ENCODE measurements at places on chromosomes 5 and 9.

GRCh38 chr5:966345-966710, 42.3 kb upstream of the NKD2 start:
- DNase-seq, result no peak

GRCh38 chr5:97383996-97384395, 200.9 kb upstream of the RIOK2 start:
- no peak for DNase-seq

- no peak for DNase-seq
Measured at GRCh38 chr5:98938464-98938863, 9.7 kb upstream of the CHD1 start.

- DNase-seq, result no peak
Measured at GRCh38 chr5:87899208-87899661, 369.4 kb downstream of the TMEM161B start.

- no peak for DNase-seq
Measured at GRCh38 chr5:123865641-123866040, 353.7 kb downstream of the CSNK1G3 start.

DNA sequence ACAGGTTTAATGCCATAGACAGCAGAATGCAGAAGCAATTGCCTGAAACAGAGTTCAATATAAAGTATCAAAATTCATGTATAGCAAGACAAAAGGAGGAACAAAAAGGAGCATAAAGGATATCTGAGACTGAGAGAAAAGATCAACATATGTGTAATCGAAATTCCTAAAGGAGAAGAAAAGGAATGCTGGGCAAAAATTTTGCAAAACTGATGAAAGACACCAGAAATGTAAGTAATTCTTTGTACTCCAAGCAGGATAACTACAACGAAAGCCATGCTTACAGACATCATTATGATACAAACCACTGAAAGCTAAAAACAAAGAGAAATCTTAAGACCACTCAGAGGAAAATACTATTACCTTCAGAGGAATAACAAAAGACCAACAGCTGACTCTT, 72.8 kb upstream of the MTAP start:
- no peak for DNase-seq

DNA sequence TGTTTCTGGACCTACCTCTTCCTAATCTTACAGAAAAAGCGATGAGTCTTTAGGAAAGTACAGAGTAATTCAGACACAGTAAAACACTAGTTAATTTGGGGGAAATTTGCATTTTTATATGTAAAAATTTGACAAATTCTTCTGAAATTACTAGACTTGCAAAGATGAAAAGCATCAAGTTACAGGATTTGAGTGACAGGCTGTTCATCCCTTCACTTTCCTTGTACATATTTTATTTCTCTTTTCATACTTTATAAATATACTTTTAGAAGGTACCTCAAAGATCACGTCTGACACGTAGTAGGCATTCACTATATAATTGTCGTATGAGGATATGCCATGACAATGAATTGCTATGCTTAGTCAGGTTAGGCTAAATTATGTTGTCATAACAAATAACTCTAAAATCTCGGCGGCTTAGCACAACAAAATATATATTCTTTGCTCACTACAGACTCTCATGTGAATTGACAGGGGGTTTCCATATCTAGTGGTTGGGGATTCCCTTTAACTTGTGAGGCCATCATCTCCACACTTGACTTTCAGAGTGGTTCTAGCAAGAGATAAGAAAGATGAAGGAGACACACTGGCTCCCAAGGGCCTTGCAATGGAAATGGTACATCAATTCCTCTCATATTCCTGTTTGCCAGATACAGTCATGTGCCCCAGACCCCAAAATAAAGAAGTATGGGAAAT, 154.1 kb upstream of the TUT7 start:
- DNase-seq, result no peak

DNA sequence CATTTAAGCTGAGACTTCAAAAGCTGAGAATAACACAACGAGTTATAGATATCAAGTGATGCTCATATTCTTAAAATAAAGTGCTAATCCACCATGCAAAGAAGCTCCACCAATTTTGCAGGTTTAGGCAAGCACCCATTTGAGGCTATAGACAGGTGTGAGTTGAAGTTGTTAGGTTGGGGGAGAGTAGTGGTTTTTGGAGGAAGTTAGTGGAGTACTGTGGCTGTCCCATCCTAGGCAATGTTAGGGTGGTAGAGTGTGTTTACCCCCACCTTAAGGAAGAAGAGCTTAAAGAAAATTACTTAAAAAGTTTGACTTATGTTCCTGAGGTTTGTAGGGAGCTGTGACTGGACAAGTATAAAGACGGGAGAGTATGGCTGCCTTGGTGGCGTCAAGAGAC, 98.9 kb upstream of the MAN2A1 start:
- no peak for DNase-seq

DNA sequence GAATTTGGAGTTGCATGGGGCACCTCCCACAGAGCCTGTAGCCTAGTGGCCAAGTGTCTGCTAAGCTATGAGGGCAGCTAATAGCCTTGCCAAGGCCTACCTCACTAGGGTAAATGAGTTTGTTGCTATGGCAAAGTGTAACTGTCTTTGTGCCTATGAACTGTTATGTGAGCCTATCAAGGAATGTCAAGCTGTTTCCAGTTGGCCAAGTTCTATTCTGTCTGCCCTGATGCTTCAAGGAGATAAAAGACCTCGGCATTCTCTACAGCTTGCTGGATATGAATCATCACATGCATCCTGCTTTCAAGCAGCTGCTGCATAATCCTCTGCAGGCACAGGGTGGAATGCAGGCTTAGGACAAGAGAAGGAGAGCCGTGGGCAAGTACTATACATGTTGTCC, 69.8 kb upstream of the CCDC112 start:
- DNase-seq, result no peak

- no peak for DNase-seq
Measured at GRCh38 chr5:161105525-161105924, 253.5 kb upstream of the ATP10B start.

- no peak for DNase-seq
Measured at GRCh38 chr9:105608721-105609598, 51.0 kb downstream of the FKTN start.

GRCh38 chr5:113678924-113679575, 165.6 kb downstream of the YTHDC2 start:
- no peak for DNase-seq

GRCh38 chr5:143341807-143342570, 61.5 kb downstream of the NR3C1 start:
- DNase-seq, result no peak

DNA sequence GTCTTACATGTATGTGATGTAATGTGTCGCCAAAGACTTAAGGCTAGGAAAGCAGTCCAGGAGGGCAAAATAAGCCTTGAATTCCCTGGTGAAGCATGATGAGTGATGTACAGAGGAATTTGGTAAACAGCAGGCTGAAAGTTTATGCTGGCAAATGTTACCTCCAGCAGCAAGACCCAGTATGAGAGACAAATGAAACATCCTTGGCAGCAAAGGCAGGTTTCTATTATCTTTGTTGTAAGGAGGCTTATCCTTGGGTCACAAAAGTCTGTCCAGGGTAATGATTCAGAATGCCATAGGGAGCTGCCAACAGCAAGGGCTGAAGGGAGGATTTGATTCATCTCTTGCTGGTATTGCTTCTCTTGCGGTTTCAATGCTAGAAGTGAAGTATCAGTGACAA, 75.9 kb upstream of the HTR4 start:
- DNase-seq, result no peak

- peak; percentile 15 for DNase-seq
Measured at GRCh38 chr9:126636983-126637798, 23.5 kb downstream of the LMX1B start.

DNA sequence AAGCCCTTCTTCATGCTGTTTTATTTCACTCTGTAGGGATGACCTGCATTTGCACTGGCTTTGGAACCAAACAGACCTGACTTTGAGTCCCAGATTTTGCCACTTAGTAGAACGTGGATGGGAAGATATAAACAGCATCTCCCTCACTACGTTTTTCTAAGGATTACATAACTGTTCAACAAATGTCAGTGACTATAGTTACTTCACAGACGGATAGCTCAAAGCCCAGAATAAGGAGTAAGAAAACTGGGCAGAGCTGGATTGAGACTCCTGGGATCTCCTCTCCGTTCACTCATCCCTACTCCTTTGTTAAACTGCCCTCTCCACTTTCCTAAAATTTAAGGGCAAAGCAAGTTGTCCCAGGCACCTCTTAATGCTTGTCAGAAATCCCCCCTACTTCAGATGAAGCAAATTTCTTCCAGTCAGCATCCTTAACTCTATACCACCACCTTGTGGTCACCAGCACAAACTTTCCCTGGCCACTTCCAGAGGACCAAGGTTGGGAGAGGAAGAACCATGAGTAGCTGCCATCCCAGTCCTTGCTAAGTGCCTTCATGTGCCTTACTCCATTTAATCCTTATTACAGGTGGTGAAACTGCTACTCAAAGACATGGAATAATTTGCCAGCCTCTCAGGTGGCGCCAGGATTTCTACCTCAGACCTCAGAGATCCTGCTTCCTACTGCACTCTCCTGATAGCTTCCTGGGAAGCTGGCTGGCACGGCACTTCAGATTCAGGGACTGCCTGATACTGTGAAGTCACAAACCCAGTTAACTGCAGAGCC, 38.4 kb downstream of the EGR1 start:
- no peak for DNase-seq

DNA sequence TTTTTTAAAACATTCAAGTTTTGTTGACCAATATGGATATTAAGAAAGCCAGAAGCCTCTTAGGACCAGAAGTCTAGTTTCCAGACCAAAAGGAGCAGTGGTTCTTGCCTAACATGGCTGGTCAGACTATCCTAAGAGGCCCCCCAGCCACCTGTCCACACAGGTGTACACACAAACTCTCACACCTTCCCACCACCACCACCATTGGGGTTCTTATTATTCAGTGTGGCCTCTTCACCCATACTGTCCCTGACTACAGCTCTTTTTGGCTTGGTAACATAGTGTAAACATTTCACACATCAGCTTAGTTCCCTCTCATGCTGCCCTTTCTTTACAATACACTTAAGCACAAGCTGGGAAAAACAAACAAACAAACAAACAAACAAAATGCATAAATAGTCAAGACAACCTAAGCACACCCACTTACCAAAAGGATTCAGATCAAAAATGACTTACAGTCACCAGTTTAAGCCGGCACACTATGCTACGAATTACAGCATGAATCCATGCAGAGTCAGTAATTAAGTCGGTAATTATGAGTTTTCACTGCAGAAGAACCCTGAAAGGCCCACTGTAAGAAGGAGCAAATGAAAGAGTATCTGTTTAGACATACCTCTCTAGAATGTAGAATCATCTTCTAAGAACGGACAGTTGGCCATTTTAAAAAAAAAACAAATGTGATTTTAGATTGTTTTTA, 9.5 kb downstream of the LHFPL2 start:
- no peak for DNase-seq

- no peak for DNase-seq
Measured at GRCh38 chr9:119255116-119255515, 114.1 kb downstream of the BRINP1 start.

GRCh38 chr5:155905364-155905763, 421.6 kb upstream of the SGCD start:
- no peak for DNase-seq

DNA sequence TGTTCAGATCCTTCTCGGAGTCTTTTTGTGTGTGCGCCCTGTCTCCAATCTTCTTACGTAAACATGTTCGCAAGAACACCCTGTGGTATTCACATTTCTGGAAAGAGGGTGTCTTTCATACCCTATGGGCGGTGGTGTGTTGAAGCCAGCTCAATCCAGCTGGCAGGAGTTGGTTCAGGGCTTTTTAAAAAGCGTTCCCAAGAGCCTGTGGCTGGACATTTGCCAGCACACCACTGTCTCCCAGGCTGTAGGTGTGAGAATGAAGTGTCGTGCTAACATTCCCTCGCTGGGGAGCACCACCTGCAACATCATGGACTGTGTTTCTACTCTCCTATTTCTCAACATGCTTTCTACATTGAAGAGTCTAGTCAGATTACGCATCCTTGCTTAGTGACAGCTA, 51.7 kb downstream of the S1PR3 start:
- DNase-seq, result no peak

DNA sequence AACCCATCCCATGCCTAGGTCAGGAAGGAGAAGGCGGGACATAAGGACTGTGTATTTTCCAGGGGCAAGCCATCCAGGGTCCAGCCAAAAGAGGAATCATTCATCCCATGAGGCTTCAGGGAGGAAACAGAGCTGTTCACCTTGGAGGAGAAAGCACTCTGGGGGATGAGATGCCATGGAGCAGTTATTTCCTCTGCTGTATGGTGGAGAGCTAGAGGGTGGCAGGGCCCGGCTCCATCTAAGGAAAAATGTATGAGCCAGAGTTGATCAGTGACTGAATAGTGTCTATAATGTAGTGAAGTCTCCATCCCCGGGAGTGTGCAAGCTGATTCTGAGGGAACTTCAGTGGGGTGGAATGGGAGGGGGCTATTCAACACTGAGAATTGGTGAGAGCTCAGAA, 8.0 kb downstream of the ENHO start:
- DNase-seq, result no peak

DNA sequence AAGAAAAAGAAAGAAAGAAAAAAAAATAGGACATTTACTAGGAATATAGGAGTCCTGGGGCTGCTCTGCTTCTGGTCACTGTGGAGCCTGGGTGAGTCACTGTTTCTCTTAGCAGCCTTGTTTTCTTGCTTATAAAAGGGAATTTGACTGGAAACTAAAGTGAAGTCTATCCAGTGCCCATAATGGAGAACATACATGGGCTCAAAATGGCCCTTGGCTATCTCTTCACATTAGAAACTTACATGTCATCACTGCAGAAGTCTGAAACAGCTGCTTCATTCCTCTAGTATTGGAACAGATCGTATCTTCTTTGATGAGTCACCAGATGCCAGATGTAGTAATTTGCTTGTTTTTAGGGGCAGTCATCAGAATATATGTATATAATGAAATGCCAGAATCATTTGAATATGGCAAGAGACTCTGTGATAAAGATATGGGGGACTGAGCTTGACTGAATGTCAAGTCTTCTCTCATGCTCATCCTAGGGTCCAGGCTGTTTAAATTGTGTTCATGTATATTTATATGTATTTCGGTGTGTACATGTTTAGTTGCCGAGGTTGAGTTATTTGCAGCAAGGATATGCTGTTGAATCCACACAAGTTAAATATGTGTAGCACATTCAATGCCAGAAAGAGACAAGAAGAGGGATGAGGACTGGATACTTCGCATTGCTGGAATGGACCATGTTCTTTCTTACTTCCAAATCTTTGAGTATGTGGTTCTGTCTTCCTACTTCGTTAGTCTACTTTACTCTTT, 56.7 kb downstream of the SGCD start:
- DNase-seq, result no peak

- no peak for DNase-seq
Measured at GRCh38 chr5:43227655-43228054, 35.6 kb downstream of the NIM1K start.

GRCh38 chr5:74422671-74423070, 217.9 kb downstream of the ENC1 start:
- DNase-seq, result no peak

DNA sequence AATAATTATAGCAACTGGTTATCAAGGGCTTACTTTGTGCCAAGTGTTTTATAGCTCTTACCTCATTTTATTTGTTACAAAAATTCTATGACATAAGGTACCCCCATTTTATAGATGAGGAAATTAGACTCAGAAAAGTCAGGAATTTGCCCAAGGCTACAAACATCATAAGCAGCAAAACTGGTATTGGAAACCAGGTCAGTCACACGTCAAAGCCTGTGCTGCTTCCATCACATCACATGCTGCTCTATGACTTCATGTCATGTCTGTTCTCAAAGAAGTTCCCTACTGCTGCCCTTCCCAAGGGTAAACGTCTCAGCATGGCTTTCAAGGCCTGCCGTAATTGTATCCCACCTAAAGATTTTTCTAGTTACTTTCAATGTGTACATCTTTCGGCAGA, 6.9 kb upstream of the KIF2A start:
- DNase-seq, result no peak

GRCh38 chr9:4987961-4988421, 2.9 kb downstream of the JAK2 start:
- peak; percentile 45 for DNase-seq

- DNase-seq, result no peak
Measured at GRCh38 chr5:139494832-139495231, 12.3 kb upstream of the STING1 start.

All from stimulated activated CD8-positive, alpha-beta memory T cell treated with anti-CD3 and anti-CD28 coated beads, Interleukin-12 subunit alpha, Interleukin-12 subunit beta, amount 100 ng/mL, for 1 hour (primary cell).